Stimulated activated CD8-positive, alpha-beta memory T cell treated with anti-CD3 and anti-CD28 coated beads, Interleukin-7, amount 100 ng/mL, for 4 hours (primary cell): ENCODE measurements at places on chromosomes 6 and 20.

DNA sequence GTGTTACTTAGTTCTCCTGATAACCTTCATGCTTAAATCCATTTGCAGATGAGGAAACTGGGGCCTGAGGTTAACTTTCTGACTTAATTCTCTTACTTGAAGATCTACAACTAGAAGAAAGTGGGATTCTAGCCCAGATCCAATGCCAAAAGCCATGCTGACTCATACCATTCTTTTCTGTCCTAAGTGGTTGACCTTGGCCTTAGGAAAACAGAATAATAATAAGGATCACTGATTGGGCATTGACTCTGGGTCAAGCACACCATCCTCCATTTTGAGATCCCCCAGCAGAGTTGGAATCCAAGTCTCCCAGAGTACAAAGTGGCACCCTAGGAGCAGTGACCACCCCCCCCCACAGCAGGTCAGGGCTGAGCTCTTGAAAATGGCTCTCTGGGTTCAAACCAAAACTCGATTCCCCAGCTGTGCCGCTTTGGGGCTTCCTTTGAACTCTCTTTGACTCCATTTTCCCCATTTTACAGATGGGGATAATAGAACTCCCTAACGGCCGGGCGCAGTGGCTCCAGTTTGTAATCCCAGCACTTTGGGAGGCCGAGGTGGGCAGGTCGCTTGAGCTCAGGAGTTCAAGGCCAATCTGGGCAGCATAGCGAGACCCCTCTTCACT lies 12.8 kb upstream of the ZNF217 start:
- DNase-seq: no peak

GRCh38 chr6:33212857-33213165 lies 4.5 kb downstream of the RING1 start:
- DNase-seq: no peak

DNA sequence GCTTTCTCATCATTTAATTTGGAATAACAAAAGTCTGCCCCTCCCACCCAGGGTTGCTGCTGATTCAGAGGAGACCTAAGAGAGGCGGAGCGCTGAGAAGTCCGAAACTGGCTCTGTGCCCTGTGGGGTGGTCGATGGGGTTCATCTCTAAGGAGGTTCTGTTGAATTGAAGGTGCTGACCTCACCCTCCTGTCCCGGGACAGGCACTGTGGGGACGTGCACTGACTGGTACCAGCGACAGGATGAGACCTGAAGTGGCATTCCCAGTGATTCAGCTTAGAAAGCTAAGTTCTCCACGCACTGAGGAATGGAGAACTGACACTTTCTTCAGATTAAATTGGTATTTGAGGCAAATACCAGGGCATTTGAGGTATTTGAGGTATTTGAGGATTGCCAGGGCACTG lies 1.3 kb downstream of the GUCA1B start:
- no peak for DNase-seq

DNA sequence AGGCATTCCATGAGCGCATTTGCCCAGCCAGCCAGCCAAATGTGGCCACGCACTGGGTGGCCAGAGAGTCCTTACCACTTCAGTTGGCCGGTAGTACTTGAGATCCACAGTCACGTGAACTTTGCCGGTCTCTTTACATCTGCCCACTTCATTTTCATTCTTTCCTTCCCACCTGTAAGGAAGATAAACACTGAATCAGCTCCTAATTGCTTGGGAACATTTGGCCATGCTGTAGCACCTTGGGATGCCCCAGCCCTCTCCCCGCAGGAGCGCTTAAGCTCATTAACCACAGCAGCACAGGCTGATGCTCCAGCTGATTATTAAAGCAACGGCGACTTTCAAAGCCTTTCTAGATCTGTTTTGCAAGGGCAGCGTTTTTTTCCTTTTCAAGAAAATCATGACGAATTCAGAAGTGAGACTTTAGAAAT lies 116.6 kb downstream of the FOXC1 start:
- DNase-seq: no peak

- DNase-seq: no peak
Observed at GRCh38 chr6:80094017-80094416, 12.5 kb upstream of the BCKDHB start.

DNA sequence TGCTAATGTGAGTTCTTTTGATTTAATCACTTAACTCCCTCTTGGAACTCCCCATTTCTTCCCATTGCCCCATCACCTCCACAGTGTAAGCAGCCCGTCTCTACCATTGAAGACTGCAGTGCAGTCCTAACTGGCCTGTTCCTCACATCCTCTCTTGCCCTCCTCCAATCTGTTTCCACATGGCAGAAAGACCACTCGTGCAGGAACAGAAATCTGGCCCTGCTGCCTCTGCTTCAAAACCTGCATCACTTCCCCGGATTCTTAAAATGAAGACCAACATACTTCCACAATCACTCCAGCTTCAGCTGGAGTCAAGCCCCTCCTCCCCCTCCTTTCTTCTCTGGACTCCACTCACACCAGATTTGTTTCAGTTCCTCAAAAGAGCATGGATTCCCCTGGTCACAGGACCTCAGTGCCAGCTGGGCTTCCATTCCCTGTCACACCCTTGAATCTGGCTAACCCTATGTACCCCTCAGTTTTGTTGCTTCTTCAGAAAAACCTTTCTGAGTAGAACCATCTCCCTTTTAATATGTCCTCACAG lies 802.3 kb downstream of the MAFB start:
- no peak for DNase-seq

- no peak for DNase-seq
Observed at GRCh38 chr20:19937651-19938420, 79.3 kb upstream of the NAA20 start.

GRCh38 chr6:128478230-128479047 lies 42.0 kb downstream of the PTPRK start:
- no peak for DNase-seq

DNA sequence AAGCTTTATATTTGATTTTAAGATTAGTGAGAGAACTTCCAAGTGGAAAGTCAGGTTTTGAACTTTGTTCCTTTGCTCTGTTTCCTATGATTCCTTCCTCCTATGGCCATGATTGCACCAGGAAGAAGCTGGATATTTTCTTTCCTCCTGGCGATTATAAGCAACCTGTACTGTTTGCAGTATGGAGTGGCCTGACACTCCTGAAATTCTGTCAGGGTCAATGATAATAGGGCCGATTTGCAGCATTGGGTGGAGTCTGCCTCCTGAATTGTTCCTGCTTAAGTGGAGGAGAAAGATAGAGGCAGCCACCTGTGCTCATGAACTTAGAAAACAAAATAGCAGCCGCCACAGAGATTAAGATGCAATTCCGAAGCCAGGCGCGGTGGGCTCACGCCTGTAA lies 9.8 kb upstream of the FAM217A start:
- no peak for DNase-seq

GRCh38 chr6:7910298-7910653 lies 312 bp downstream of the TXNDC5 start:
- no peak for DNase-seq

GRCh38 chr6:79808921-79809320 lies 138.4 kb downstream of the ELOVL4 start:
- DNase-seq: no peak

DNA sequence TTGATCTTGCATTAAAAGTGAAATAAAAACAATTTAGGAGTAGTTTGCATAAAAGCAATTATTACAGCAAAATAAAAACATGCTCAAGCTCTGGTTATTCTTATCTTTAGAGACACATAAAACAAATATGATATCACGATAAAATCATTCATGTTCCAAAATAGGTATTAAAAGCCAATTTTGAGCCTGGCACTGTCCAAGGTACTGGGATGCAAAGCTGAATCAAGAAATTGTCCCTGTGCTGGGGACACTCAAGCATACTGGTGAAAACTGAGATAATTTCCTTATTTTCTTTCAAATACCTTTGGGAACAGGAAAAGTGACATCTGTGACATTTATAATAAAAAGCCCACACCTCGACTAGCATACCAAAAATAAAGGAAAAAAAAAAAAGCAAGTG lies 931 bp upstream of the MTCL3 start:
- no peak for DNase-seq

GRCh38 chr6:138559143-138559542 lies 59.8 kb upstream of the NHSL1 start:
- DNase-seq: no peak

DNA sequence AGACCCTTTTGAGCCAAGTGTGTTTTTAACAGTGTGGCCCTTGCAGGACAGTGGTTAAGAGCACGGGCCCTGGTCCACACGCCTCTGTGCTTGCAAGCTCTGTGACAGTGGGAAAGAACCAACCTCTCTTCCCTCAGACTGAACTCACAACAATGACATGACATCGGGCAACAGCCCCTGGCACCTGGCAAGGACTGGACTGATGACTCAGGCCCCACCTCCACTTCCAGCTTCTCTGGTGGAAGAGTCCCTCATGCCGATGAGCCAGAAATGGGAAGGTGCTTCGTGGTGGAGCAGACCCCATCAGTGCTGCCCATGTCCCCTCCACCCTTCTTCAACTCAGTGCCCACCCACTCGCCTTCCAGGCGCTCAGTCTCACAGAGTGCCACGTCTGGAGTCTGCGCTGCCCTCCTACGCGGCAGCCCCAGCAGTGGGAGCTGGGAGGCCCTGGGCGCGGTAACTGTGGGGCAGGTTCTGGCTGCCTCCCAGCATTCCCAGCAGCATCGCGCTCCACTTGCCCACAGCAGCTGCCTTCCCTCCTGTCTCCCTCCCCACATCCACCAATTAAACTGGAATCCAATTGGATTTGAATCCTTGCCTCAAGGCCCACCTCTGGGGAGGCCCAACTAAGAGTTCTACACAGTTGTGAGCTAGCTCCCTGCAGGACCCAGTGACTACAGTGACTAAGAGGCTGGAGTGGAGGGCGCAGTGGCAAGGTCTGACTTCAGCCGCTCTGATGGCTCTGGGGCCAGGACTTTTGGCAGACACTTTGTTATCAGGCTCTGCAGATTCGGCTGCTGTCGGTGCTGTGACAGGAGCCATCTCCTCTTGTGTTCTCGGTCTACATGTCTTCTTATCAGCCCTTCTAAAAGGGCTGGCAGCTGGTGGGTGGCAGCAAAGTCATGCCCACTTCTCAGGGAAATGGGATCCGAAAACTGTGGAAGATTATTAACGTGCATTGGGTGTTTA lies 156.8 kb upstream of the MLN start:
- no peak for DNase-seq

DNA sequence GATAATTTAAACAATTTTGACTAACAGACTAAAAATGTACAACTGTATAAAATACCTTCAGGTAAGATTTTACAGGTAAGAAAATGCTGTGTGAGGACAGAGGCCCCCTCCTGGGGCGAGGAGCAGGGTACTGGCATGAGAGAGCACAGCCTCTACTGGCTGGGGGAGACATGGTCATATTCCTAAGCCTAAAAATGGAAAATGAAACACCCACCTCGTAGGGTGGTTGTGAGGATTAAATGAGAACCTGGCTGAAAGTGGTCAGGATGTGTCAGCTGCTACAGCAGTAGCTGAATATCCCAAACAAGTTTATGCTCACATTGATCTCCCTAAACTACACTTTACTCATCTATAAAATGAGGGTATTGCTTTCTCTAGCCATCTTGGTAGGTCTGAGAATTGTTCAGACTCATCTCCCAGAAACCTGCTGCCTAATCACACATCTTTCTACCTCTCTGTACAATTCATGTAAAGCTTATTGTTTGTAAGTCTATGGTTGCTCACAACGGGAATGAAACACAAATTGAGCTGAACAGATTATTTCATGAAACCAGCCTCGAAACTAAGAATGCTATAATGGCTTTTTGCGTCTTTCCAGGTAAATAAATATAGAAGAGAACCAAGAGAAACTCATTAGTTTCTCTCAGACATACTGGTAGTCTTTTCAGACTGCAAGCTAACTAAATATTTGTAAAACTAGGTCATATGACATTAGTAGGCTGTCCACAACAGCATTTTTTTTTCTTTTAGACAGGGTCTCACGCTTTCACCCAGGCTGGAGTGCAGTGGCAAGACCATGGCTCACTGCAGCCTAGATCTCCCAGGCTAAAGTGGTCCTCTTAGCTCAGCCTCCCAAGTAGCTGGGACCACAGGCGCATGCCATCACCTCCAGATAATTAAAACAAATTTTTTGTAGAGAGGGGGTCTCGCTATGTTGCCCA lies 69.6 kb downstream of the POPDC3 start:
- DNase-seq: no peak

DNA sequence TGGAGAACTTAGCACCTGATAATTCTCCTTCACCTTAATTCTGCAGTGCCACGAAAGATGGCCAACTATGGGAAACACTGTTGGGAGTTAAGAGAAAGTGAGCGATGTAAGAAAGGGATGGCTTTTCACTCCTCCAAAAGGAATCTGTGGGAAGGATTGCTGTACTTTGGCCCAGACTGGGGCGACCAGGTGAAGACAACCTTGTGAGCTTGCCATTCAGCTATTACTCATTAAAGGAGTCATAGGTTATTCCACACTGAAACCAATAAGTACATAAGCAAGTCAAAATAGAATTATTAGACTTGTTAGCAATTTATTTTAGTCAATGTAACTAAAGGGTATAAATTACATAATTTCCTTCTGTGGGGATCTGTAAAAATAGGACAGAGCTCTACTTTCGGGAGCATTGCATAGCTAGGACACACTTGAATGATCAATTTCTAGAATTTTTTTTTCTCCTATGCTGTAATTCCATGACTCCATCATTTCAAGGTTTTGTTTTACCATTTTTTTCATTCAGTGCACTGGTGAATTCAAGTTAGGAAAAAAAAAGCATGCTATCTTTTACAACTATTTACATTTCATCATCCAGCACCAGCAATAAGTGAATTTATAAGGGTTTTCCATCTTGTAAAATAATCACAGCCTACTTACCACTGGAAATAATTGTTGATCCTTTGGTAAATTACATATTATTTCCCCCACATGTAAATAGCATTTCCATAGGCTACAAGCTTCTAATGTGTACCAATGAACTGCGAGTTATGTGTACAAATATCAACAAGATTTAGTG lies 231.7 kb downstream of the SIM1 start:
- DNase-seq: no peak

DNA sequence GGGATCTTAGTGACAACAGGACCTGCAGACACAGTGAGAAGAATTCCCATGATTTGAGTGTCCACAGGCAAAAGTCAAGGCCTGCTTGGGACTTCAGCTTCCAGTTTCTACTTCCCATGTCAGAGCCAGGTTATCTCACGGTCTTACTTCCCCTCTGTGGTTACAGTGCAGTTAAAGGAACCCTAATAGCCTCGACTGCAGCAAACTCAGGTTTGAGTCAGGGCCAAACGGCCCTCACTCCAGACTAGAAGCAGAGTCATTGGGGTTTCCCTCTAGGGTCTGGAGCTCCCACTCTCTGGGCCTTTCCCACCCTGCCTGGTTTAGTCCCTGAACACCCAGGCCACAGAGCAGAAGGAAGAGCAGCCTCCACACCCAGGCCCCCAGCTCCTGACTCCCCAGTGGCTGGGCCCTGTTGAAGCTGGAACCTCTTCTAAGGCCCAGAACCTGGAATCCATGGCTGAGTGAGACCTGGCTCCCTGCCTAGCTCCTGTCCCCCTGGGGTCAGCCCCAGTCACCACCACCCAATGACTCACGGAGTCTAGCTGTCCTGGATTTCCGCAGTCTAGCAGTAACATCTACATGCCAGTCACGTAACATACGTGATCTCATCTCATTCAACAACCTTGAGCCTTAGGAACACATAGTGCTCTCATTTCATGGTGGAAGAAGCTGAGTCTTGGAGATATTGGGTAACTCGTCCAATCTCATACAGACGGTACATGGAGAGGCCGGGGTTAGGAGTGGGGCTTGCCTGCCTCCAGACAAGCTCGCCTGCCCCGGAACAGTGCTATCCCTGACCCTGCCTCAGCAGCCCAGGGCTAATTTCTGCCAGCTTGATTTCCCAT lies 9.2 kb upstream of the GHRH start:
- no peak for DNase-seq

GRCh38 chr6:170099387-170099786 lies 191.5 kb downstream of the DLL1 start:
- no peak for DNase-seq

GRCh38 chr6:37637562-37638413 lies 59.9 kb downstream of the MDGA1 start:
- DNase-seq: no peak
